Breast epithelium (tissue), 4 donors: ENCODE measurements at places on chromosomes 1 and 21. TPM values are rescaled to one million over a fixed set of nuclear protein-coding genes. Genes with fewer than 3 reads are reported as not detected.

DNA sequence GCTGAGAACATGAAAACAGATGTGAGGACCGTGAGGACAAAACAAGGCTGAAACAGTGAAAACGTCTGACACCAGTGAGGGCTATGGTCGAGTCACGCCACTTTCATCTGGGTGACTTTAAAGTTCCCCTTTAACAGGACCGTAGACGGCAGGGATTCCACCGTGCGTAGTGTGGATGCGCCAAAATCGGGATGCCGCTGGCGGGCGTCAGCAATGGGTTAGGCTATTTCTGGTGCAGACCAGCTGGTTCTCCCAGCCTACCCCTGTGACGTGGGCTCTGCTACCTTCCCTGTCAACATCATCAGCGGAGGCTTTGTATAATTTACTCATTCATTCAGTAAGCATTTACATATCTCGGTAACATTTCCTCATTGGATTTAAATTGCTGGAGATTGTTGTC is 246.6 kb upstream of the AJAP1 start:
- DNase-seq, result no peak

GRCh38 chr1:5709461-5709975 is 282.7 kb downstream of the NPHP4 start:
- no peak for DNase-seq

DNA sequence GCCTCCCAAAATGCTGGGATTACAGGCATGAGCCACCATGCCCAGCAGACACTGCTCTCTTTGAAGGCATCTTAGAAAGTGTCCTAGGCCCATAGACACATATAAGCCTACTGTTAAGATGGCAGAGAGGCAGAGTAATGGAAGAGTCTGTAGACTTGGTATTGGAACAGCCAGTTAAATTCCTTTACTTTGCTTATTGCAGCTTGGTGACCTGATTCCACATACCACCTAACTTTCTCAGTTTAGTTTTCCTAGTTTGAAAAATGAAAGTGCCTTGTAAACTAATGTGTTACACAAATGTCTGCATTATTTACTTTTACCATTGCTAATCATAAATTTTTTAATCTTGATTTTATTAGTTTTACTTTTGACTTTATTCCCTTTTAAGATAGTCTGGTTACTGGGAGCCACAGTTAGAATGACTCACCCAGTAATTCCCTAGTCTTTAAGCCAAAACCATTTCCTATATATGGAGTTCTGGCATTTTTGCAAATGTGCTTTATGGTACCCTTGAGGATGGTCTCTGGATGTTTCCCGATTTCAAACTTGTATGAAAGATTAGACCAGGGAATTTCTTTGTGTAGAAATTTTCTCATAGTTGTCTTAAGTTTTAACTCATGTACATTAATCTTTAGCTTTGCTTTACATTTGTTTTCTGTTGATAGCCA is 6.4 kb downstream of the SMAP2 start:
- DNase-seq, result no peak

GRCh38 chr1:201424146-201424545 is 2.6 kb upstream of the TNNI1 start:
- no peak for DNase-seq

DNA sequence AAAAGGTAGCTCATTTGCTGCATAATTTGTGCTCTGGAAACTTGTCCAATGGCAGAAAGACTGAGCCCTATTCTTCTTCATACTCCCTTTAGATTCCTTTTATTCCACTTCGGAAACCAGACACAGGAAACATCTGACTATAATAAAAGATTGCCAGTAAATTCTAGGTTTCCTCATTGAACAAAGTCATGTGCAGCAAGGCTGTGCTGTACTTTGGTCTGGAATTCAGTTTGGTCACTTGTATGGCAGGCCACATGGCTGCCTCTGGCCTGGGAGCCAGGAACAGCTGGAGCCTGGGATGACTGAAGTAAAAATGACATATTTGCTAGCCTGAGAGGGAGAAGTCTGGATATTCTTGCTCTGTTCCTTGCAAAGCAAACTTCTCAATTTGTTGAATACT is 79.6 kb downstream of the ST3GAL3 start:
- DNase-seq, result no peak

DNA sequence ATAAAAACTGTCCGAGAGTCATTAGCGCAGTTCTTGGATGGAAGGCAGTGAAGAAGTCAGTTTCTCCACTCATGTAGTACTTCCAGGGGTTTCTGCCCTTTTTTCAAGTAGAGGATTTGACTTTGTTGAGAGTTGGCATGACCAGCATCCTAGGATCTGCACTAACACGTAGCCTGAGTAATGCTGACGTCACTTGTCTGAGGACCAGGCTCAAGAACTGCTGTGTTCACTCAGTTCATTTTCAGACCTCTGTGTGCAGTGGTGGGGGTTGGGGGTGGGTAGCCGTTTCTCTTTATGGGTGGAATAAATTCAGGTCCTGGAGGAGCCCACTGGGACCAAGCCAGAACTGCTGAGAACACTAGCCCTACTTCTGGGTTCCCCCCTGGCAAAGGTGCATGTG is 53.3 kb downstream of the MRPS6 start:
- no peak for DNase-seq

- DNase-seq, result no peak
Observed at GRCh38 chr1:33435096-33435820, 4.4 kb upstream of the PHC2 start.

- no peak for DNase-seq
Observed at GRCh38 chr1:42259739-42260064, 75.3 kb downstream of the FOXJ3 start.

DNA sequence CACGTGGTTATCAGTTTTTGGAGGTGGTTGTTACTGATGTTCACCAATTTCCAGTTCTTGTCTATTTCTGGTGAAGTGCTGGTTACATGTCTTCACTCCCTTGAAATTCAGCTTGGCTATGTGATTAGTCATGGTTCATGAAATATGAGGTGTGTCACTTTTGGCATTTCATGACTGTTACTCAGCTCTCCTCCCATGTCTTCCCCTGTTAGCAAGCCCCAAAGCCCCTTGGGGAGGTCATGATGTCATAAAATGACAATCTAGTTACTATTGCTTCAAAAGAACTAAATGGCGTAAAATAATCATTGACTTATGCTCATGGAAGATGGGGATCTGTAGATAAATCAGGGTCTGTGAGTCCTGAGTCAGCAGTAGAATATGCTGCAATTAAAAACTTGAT is 425.1 kb downstream of the SETD4 start:
- DNase-seq, result no peak

DNA sequence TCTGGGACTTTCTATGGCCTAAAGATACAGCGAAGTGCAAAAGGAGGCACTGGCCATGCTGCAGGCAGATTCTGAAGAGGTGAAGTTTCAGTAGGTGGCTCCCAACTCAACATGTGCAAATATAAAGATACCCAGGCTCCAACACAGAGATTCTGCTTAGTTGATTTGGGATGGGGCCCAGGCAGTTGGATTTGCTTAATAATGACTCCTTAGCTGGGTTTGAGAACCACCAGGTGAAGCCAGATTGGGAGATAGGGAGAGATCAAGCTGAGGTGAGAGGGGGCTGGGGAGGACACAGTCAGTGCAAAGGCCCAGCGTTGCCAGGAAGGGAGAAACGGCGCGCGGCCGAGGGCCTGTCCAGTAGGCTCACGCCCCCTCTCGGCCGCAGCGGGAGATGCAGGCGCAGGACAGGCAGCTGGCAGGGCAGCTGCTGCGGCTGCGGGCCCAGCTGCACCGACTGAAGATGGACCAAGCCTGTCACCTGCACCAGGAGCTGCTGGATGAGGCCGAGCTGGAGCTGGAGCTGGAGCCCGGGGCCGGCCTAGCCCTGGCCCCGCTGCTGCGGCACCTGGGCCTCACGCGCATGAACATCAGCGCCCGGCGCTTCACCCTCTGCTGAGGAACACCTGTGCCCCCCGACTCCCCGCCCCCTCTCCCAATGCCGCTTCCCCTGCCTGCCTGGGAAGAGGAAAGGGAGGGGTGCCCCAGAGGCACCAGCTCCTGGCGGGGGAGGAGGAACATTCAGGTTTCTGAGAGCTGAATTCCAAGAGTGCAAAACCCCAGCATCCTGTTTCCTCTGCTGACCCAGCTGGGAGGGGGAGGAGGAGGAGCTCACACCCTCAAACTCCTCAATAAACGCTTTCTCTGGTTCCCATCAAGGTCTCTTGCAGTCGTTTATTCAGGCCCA is 1.2 kb downstream of the FAM167B start:
- peak; percentile 83 for DNase-seq

DNA sequence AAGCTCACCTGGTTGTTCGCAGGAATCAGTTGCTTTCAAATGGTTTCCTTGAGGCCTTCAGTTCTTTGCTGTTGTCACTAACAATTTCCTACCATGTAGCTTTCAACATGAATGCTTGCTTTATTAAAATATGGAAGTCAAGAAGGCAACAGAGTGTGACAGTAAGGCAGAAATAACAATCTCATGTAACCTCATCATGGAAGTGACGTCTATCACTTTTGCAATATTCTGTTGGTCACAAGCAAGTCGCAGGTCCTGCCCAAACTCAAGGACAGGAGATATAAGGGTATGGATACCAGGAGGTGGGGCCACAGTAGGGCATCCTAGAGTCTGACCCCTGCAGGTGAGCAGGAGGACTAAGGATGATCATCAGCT is 296.8 kb upstream of the ZP4 start:
- no peak for DNase-seq

DNA sequence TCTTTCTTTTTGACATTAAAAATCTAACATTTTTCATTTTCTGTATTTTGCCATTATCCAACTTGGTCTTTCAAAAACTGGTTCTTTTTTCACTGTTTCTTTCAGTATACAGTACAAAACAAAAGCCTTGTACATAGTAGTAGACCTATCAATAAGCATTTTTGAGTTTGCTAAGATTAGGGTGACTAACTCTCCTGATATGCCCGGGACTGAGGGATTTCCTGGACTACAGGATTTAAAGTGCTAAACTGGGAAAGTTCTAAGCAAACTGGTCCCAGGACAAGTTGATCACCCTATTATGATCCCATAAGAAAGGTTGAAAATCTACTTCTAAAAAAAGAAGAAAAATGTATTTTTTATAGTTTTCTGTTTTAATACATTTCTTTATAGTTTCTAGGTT is 120.9 kb downstream of the USP25 start:
- no peak for DNase-seq

- no peak for DNase-seq
Observed at GRCh38 chr1:191620883-191621282, 537.4 kb upstream of the RGS18 start.

DNA sequence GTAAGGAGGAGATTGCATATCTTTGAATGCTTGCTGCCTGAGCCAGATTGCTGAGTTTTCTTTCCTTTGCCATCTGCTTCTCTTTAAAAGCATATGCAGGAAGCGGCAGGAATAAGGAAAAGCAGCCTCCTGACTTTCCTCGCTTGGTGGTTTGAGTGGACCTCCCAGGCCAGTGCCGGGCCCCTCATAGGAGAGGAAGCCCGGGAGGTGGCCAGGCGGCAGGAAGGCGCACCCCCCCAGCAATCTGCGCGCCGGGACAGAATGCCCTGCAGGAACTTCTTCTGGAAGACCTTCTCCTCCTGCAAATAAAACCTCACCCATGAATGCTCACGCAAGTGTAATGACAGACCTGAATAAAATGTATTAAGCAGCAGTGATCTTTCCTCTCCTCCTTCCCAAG is 1.5 kb downstream of the CORT start:
- no peak for DNase-seq

GRCh38 chr21:45590246-45590725 is 48.0 kb upstream of the SLC19A1 start:
- DNase-seq, result peak; percentile 49

GRCh38 chr1:227532019-227532619 is 31.2 kb upstream of the ZNF678 start:
- DNase-seq, result no peak

GRCh38 chr21:45768011-45768739 is 124.7 kb downstream of the PCBP3 start:
- DNase-seq, result no peak

DNA sequence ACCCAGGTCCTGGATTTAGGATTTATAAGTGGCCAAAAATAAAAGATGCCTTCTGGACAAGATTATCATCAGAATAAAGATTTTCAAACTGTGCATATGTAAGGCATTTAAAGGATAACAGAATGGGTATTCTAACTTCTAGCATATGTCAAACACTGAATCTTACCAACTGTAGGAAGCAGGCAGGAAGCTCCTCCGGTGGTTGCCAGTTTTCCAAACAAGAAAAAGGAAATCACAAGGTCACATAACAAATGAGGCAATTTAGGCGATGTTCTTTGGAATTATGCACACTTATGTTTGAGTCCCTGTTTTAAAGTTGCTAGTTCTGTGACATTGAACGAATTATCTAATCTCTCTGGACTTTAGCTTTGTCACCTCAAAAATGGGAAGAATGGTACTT is 48.9 kb downstream of the ATP6V1G3 start:
- no peak for DNase-seq

DNA sequence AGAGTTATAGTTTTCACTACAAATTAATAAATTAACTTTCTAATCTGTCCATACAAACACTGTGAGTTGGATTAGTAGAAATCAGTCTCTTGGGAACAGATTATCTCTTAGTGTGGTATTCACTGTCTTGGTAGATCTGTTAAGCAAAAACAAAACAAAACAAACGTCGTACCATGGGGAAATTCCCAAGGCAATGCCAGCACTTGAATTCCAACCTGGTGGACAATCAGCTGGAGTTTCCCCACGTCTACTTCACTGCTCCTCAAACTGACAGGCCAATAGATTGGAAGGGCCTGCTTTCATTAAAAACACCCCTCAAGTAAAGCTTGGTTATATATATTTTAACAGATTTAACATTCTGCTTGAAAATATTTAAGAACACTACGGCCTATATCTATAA is 31.9 kb downstream of the GDAP2 start:
- no peak for DNase-seq

MAP3K6 gene
- 67.5 TPM for total RNA-seq

EDARADD gene
- total RNA-seq, result 0.32 TPM

MAP1LC3C gene
- 7.2 TPM for total RNA-seq

AKR7A2 gene
- total RNA-seq, result 116 TPM

STIL gene
- 2.3 TPM for total RNA-seq
